Activated CD4-positive, alpha-beta T cell treated with anti-CD3 and anti-CD28 coated beads, Interleukin-2, amount 50 U/mL, for 16 hours (primary cell): ENCODE measurements at places on chromosomes 11 and 22.
A peak's percentile ranks its signal among the peaks of the same experiment; 100 is the strongest.

DNA sequence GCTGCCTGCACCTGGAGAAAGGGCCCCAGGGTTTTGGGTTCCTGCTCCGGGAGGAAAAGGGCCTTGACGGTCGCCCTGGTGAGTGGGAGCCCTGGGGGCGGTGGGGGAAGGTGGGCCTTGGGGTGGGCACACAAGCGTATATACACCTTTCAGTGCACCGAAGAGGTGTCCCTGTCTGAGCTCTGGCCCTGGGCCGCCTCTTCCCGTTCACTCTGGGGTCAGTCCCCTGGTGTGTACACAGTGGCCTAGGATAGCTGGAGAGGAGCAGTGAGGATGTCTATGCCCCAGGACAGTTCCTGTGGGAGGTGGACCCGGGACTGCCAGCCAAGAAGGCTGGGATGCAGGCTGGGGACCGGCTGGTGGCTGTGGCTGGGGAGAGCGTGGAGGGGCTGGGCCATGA is 2.8 kb downstream of the NHERF4 start:
- no peak for DNase-seq

GRCh38 chr11:2427721-2428321 is 16.5 kb downstream of the TRPM5 start:
- no peak for DNase-seq

DNA sequence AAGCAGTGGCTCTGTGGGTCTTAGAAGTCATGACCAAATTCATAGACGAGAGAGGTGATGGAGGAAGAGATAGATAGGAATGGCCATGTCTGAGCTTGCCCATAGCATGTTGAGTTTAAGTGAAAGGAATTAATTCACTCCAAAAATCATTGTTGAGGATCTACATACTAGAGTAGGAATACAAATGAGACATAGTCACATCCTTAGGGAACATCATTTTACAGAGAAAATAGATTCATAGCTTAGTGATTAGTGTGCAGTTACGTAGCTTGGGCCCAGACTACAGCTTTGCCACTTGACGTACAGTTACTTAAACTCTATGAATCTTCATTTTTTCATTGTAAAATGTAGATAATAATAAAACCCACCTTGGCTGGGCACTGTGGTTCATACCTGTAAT is 21.4 kb upstream of the BMAL1 start:
- DNase-seq = no peak

DNA sequence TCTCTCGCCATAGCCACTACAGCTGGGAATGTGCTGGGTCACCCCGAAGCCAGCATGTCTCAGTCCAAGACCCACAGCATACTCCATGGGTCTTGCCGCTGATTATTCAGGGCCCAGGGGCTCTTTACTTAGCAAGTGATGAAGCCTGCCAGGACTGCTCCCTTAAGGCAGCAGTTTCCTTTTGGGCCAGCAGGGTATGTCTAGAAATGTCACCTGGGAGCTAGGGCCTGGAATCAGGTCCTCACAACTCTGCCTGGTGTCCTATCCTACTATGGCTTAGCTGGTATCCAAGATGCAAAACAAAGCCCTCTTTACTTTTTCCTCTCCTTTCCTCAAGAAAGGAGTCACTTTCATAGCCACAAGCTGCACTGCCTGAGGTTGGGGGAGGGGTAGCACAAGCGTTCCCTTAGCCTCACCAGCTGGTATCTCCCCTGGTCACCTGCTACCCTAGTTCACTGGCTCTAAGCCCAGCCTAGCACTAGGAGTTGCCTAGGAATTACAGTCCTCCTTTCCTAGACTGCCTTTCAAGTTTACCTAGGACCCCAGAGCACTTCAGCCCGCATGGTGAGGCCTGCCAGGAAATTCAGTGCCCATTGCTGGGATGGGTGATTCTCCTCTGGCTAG is 22.6 kb upstream of the NCR3LG1 start:
- no peak for DNase-seq

DNA sequence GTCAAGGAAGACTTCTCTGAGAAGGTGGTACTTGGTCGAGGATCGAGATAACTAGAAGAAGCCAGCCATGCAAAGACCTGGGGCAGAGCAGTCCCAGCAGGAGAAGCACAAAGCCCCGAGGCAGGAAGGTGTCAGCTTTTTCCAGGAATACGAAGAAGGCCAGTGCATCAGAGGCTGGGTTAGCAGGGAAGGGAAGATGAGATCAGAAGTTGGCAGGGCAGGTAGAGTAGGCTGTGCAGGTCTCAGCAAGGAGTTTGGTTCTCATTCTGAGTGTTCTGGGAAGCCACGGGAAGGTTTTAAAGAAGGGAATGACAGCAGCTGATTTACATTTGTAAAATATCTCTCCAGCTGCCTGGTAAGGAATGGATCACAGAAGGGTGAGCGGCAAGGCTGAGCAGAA is 111.3 kb downstream of the TENM4 start:
- no peak for DNase-seq

DNA sequence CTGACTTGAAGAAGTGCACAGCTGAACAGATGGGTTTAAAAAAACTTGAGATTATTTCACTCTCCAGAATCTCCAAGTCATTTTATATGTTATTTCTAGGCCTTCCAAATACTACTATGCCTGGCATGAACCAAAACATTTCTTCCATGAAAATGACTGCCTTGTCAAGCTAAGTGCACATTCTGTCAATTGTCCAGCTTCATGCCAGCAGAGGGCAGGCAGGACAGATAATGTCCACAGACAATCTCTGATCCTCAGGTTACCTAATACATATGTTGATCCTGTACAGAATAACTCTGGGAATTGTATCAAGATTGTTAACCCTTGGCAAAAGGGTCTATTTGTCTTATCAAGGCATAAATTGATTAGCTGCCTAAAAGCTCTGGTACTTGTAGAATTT is 229.5 kb downstream of the AASDHPPT start:
- no peak for DNase-seq

DNA sequence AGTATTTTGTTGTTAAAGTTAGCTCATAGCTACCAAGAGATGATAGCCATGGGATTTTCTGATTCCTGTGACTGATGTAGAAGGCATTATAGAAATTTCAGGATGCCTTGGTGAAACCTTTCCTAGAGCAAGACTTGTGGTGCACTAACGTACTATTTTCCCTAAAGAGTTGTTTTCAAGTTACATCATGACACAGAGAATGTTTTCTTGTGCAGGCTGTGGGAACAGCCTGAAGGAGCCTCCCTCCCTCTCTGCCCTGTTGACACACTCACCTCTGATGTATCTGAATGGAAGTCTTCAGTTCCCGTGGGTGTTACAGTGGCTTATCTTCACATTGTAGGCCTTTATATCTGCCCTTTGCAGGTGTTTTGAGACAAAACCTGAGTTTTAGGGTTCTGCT is 121.6 kb downstream of the LDLRAD3 start:
- DNase-seq = no peak

- peak; percentile 3 for DNase-seq
Observed at GRCh38 chr11:13465909-13466371, 2.9 kb upstream of the BTBD10 start.

GRCh38 chr11:108933630-108934029 is 268.8 kb downstream of the DDX10 start:
- DNase-seq = no peak

- no peak for DNase-seq
Observed at GRCh38 chr22:49367041-49367697, 460.5 kb downstream of the BRD1 start.

GRCh38 chr22:47107431-47107830 is 345.0 kb downstream of the TBC1D22A start:
- no peak for DNase-seq

GRCh38 chr11:134760299-134760698 is 348.3 kb upstream of the B3GAT1 start:
- no peak for DNase-seq

- no peak for DNase-seq
Observed at GRCh38 chr11:62461740-62462507, 43.1 kb downstream of the SCGB1A1 start.

DNA sequence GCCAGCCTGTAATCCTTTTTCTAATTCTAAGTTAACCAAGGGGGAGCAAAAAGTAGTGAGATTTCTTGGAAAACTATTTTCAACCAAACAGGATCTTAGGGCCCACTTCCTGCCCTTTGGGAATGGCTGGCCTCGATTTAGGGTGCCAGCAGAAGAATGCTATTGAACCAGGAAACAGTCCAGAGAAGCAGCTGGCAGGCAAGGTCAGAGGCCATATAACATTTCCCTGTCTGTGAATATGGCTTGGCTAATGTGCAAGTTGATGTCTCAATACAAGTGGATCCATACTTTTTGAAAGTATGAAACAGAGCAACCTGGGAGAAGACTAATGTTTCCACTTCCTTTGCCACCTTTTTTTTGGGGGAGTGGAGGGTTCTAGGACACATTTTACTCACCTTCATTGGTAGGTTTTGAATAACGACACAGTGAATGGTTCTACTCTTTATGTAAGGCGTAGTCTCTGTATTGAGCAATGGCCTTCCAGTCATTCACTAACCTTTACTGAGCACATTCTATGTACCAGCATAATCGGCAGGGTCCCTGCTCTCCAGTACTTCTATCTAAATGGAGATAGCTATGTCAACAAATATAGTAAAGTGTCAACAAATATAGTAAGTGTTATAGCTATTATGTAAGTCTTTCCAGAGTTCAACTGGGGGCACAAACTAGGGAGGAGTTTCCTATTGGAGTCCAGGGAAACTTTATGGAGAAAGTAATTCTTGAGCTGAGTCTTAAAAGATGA is 34.2 kb upstream of the RRM1 start:
- DNase-seq = no peak

- peak; percentile 16 for DNase-seq
Observed at GRCh38 chr11:26331911-26332571, at the start of gene ANO3. ANO3 (plus strand) TSS chr11:26332130; CDS start chr11:26332276, 146 bp downstream.

DNA sequence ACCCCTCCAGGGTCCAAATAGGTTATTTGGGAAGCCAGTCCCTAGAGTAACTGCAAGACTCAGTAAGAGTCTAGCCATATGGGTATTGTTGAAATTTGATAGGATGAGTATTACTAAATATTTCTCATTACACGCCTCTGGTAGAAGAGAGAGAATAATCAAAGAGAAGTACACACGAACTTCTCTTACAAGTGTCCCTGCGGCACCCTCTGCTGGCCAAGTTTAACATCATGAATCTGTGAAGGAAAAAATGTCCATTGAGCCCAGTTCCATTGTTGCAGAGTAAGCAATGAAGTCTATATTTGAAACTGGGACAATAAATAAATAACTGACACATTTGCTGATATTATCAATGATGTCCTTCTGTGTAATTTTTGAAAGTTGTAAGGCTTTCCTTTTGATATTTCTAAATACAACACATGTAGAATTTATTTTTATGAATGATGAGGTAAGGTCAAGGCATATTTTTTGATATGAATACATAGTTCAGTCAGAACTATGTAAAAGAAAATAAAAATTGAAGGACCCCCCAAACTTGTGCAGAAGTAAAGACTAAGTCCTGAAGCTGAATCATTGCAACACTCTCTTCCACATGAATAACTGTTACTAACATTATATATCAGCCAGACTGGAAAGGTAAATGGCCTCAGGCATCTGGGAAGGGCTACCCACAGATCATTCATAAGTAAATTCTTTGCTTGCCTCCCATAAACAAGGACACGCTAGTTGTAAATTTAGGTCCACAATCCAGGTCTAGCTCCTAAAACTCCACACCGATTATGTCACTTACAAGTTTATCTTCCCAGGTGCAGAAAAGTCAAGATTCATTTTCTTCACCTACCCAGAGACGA is 10.0 kb downstream of the OR51L1 start:
- DNase-seq = peak; percentile 24

DNA sequence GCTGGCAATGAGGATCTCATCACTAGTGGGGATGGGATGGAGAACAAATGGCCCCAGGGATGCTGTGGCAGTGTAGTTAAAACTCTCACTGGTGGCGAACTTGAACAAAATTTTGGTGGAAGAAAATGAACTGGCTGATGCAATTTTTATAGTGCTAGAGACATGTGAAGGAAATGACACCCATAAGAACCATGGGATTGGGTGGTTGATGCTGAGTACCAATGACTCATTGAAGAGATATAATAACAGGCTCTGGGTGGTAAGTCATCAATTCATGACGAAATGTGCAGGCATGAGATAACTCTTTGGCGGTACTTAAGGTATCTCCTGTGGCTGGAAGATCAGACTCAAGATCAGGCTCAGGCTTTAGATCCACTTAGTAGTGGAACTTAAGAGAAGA is 172.9 kb upstream of the DDI1 start:
- no peak for DNase-seq

DNA sequence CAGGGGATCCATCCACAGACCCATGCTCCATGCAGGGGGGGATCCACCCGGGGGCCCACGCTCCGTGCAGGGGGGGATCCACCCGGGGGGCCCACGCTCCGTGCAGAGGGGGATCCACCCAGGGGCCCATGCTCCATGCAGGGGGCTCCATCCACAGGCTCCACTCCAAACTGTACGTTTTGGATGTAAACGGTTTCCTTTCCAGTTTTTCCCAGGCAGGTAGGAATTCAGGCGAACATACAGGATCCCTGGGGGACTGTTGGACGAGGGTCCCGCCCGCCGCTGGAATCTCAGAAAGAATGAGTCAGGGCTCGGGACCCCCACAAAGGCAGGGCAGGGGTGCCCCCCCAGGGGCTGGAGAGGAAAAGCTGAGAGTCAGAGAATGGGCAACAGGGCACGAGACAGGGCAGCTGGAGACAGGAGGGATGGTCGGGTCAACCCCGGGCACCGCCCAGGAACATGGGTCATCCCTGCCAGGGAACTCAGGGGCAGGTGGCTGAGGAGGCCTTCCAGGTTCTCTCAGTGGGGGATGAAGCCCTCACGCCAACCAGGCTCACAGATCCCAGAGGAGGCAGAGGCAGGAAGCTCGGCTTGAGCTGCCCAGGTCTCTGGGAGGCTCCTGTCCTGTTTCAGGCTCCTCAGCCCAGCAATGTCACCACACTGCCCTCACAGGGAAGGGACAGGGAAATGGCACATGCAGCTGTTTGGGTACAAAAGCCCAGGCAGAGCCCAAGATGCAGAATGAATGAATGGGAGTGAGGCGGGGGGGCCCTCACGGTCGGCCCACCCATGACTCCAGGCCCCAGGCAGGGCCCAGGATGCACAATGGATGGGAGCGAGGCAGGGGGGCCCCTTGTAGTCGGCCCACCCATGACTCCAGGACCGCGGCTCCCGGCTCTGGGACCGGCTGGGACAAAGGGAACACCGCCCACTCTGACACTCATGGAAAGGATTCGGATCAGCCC is 200.2 kb downstream of the BRD1 start:
- no peak for DNase-seq

DNA sequence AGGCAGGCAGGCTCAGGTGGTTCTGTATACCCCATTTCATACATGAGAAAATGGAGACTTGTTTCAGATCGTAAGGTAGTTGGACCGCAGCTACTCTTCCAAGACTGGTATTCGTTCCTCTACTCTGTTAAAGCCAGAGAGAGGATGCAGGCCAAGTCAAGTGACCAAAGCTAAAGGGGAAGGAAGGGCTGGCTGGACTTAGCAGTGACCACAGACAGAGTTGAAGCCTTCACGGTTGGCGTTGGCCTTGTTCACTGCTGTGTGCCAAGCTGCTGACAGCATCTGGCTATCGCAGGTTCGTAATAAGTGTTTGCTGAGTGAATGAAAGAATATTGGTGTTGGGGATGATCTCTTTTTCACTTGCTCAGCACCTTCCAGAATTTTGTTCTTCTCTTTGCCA is 64.2 kb downstream of the PTPRJ start:
- no peak for DNase-seq

DNA sequence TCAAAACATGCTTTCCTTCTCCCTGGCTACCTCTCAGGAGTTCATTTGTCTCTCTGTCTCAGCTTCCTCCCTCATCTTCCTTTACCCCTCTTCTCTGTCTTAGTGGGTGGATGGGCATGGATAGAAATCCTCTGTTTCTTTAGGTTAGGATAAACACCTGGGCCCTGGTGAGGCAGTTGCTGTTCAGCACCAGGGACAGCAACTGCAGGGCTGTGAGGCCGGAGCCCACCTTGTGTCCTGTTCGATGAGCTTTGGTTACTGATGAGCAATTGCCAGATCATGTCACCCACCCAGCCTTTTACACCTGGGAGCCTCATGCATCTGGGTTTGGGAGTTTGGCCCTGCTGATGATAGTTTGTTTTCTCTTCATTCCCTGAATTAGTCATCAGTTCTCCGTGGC is 6.1 kb upstream of the CRYBB3 start:
- no peak for DNase-seq
